ENCODE measurements at places on chromosomes 2 and 18.

DNA sequence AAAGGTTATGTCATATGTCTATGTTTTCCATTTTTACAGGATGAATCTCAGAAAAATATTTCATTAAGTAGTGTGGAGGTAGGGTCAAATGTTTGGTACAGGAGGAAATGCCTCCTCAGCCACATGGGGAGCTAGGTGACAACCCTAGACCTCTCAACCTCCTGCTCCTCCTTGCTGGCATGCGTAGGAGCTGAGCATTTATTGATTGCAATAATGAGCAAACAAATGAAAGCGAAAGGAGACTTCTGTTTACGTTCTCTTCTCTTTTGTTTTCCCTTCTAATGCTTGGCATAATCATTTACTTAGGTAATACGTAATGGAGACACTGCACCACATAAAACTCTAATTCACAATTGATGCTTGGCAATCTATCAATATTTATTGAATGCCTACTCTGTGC lies 95.1 kb upstream of the CCBE1 start:
- no peak for DNase-seq

GRCh38 chr2:187709065-187709464 lies 154.8 kb upstream of the TFPI start:
- DNase-seq: no peak

DNA sequence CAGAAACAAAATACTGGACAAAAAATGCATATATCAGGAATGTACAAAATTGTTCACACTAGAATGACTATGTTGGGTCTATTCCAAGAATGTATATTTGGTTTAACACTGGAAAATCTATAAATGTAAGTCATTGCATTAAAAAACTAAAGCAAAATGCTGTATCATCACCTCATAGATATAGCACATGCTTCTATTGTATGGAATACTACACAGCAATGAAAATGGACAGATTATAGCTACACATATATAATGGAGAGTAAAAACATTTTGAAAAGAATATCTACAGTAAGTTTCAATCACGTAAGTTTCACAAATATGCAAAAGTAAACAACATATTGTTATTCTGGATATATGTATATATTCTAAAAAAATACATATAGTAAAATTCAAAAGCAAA lies 91.8 kb downstream of the ACVR1C start:
- DNase-seq: no peak

- DNase-seq: no peak
Observed at GRCh38 chr2:42195559-42195958, 26.4 kb downstream of the EML4 start.

DNA sequence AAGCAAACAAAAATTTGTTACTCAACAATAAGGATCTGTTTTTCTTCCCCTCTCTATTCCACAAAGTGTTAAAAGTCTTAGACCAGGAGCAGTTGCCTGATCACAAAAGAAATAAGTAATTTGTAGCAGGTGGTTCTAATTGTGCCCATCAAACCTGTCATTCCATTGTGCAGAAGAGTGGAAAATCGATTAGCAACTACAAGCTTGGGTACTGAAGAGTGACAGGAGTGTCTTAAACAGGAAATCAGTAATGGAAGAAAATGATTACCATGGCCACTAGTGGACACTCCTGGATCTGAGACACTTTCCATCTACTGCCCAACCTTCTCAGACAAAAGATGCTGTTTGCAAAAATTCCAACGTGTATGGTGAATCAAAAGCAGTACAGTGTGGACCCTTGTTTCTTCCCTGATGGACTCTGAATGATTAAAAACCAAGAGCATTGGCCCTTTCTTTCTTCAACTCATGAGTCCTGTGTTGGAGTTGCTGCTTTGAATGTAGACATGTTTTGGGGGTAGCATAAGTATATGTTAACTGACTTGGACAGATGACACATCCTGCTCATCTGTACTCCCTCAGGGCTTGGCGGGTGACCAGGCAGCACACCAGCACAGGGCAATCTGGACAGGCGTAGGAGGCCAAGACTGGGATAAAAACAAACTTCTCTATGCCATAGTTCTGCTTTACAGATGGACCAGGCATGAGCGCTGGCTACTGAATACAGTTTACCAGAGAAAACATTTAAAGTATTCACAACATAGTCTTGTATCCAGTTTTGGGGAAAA lies 51.9 kb downstream of the PLA2R1 start:
- no peak for DNase-seq

- no peak for DNase-seq
Observed at GRCh38 chr2:205613970-205614559, 68.2 kb upstream of the NRP2 start.

- no peak for DNase-seq
Observed at GRCh38 chr2:98917031-98917471, 19.0 kb downstream of the CRACDL start.

- DNase-seq: no peak
Observed at GRCh38 chr2:200171731-200172482, 134.6 kb upstream of the SPATS2L start.

DNA sequence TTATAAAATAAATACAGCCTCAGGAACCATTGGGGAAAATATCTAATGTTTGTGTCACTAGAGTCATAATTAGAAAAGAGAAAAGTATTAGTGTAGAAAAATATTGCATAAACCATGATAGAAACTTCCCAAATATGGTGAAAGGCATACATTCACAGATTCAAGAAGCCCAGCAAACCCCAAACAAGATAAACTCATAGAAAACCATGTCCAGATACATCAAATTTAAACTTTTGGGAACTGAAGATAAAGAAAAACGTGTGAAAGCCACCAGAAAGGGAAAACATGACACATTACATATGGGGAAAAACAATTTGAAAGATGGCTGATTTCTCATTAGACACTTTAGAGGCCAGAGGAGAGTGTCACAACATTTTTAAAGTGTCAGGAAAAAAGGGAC lies 236.5 kb upstream of the FN1 start:
- DNase-seq: no peak

DNA sequence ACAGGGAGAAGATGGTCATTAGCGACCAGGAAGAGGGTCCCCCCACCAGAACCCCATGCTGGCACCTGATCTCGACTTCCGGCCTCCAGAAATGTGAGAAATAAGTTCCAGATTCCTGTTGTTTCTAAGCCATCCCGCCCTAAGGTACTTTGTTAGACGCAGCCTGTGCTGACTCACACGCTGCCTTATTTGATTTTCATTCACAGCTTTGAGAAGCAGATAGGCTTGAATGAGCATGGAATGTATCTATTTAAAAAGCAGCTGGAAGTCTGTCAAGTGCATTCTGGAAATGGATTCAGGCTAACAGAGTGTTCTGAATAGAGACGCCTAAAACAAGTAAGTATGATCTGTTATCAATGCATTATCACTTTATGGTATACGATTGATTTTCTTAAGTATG lies 8.3 kb upstream of the IL1R2 start:
- DNase-seq: no peak
